ENCODE measurements at places on chromosomes 16 and 17.

- DNase-seq, result no peak
Measured at GRCh38 chr16:695355-696089, 5.3 kb upstream of the WDR24 start.

DNA sequence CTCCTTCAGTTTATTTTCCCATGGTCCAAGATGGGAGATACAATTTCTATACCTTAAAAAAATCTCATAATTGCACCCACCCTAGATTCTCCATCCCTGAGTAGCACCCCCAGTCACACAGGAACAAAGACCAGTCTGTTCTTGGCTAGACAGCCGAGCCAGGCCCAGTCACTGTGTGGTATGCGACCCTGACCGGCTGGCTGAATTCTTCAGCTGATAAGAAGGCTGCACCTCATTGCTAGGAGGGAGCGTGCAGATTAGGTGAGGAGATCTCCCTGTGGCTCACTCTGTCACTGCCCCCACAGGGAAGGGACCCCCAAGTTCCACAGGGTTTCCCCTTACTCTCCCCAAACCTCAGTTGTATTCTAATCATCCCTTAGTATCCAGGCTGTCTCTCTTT is 138.7 kb downstream of the SALL1 start:
- DNase-seq, result no peak

DNA sequence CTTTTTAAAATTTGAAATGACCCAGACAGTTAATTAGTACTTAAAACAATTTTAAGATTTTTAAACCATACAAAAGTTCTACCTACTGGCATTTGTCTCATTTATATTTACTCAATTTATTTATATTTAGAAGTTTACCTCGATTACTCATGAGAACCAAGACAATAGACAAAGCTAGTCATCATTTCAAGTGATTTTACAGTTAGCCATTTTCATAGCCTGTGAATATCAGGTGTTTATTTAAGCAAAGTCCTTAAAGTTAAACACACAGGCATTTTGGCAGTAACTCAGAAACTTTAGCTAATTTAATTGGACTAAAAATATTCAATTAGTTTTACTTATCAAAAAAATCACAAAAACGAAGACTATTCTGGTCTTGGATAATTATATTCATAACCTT is 101.6 kb upstream of the KIF2B start:
- no peak for DNase-seq

DNA sequence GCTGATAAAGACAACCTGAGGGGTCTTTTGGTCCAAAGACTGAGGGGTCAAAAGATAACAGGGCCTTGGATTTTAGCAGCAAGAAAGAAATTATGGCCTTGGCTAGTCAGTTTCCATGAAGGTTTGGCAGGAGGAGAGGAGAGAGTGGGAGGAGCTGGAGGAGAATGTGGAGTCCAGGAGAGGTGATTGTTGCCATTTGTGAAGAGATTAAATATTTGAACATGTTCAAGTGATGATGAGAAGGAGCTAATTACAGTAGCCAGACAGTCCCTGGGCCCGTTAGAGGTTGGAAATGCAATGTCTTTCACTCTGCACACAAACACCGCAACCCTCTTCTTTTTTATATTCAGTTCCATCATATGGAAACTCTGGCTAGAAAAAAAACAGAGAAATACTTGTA is 68.6 kb downstream of the TNRC6C start:
- no peak for DNase-seq

DNA sequence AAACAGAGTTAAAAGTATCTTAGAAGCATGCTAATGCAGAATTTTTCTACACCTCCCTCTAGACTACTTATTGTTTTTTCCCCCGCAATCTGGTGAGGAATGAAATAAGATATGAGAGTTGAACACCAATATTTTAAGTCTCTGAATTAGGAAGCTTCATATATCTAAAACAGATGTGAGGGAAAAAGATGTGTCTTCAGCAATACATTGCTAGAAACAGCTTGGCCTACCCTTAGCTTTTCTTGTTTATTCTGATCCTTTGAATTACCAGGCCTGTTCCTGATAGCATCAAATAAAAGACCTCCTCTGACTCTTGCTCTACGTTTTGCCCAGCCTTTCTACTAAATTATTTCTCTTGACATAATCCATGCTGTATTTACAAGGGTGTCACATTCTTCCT is 221.8 kb downstream of the CDH11 start:
- no peak for DNase-seq

DNA sequence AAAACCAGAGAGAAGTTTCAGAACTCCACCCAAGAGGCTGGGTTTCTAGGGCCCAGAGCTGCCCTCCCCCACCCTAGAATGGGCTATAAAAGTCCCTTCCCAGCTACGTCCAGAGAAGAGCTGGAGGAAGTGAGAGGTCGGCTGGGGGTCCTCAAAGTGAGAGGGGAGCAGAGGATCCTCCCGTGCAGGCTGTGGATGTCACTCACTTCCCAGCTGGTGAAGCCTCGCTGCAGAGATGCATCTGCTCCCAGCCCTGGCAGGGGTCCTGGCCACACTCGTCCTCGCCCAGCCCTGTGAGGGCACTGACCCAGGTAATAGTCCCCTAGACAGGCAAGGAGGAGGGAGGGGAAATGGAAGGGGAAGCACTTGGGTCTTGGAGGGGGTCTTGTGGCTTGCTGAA is at the start of gene EPX:
TSS of gene EPX (plus strand) at position 115 of the 400 bp plus-strand sequence. CDS start at position 236, 121 bp downstream.
- no peak for DNase-seq

- no peak for DNase-seq
Measured at GRCh38 chr17:50681263-50682200, 26.2 kb downstream of the ANKRD40 start.

DNA sequence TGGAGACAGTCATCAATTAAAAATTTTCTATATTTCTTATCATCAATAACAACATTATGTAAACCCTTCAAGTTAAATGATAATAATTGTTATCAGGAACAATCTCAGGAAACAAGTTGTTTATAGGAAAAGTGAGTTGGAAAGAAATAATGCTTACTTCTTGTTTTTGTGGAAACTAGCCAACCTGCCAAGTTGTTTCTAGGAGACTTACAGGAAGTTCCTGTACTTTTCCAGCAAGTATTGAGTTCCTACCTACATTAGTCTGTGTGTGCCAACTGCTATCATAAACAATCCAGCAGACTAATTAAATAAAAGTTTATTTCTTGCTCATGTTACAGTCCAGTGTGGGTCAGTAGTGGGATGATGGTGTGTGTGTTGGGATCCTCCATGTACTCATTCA is 1.6 kb upstream of the CCL14 start:
- no peak for DNase-seq

- no peak for DNase-seq
Measured at GRCh38 chr16:67996666-67997065, 2.6 kb downstream of the DPEP2 start.

DNA sequence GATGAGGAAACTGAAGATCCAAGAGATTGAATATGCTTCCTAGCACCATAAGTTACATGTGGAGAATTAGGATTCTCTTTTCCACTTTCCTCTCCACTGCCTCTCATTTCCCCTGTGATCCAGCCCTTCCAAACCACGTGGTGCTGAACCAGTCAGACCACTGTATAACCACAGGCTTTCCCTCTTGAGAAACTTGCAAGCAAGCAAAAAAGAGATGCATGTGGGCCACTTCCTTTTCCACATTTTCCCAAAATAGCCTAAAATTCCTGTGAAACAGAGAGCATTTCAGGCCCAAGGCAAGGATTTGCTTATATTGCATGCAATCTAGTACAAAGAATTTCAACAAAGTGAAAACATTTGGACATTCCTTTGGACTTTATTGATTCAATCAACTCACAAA is 59.3 kb upstream of the KSR1 start:
- no peak for DNase-seq

- DNase-seq, result no peak
Measured at GRCh38 chr16:82024316-82024715, 10.7 kb upstream of the HSD17B2 start.

DNA sequence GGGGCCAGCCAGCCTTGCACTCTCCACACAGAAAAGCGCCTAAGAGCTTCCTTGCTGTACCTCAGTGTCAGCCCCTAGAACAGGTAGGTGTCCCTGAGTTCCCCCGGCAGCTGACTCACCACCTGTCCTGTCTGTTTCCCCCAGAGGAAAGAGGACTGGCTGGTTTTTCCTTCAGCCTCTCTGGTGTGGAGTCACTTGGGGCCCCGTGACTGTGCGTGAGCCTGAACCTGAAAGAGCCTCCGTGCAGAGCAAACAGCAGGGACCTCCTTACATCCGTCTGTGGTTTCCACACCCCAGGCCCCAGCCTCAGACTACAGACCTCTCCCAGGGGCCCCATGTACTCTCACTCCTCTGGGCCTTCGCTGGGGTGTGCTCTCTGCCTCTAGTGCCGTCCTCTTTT is 87.8 kb downstream of the GNAO1 start:
- no peak for DNase-seq

DNA sequence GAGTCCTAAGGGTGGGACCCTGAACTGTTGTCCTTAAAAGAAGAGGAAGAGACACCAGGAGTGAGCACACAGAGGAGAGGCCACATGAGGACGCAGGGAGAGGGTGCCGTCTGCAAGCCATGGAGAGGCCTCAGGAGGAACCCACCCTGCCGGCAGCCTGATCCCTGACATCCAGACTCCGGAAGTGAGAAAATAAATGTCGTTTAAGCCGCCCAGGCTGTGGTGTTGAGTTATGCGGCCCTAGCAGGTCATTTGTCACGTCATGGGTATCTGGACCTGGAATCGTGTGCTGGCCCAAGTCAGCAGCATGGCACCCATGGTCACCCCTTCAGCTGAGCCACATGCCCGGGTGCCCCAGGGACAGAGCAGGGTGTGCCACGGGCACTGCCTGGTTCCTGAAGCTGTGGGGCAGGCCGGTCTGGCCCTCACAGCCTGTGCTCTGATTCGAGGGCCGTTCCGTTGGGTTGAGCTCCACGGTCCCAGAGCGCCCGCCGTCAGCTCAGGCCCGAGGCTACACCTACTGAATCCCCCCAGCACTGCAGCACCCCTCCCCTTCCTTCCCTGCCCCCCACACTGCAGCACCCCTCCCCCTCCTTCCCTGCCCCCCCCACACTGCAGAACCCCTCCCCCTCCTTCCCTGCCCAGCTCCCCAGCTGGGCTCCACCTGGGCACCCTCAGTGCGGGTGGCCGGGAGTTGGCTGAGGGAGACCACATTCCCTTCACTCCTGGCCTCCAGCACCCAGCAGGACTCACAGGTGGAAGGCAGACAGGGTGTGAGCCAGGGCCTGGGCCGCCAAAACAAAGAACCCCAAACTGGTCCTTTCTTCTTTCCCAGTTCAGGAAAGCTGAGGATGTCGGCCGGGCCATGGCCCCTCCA is 2.7 kb upstream of the CCDC57 start:
- no peak for DNase-seq

- no peak for DNase-seq
Measured at GRCh38 chr17:69367298-69367697, 40.4 kb upstream of the ABCA5 start.

- DNase-seq, result no peak
Measured at GRCh38 chr17:57097832-57098421, 12.9 kb downstream of the AKAP1 start.

DNA sequence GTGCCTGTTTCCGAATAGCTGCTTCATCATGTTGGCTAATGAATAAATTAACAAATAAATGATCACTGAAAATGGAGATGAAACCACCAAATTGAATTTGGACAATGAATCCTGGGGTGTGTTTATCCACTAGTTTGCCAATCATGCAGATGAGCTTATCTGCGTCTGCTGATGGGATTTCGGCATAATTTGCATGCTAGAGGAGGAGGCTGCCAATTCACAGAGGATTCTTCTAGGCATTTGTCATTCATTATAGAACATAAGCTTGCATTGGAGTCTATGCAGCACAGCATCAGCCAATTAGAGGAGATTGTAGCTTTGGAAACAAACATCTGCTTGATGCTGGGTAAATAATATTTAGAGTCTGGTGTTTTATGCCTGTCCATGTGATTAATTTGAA is 123.1 kb downstream of the NPIPB5 start:
- no peak for DNase-seq

DNA sequence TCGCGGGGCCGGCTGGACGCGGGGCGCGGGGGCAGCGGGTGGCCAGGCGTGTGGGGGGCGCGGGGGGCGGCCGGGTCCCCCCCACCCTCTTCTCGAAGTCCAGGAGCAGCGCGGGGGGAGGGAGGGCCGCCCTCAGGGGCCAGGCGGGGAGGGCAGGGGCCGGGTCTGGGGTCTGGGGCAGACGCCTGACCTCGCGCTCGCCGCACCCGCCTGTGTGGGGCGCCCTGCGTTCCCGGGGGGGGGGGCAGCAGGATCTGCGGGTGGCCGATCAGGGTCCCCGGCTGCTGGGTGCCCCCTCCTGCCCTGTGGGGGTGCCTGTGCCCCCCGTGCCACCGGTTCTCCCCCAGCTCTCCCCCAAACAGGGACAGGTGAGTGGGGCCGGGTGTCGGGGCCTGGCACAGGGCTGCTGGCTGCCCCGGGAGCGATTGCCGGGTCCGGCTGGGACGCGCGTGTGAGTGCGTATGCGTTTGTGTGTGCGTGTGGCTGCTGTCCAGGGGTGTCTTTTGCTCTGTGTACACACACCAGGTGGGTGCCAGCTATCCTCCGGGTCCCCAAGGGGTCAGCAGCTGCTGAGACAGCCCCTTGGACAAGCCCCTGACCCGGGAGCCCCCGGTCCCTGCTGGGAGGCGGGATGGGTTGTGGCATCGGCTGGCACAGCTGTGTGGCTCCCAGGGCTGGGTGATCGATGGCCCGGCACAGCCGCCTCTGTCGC is 663 bp downstream of the PRR35 start:
- DNase-seq, result no peak

DNA sequence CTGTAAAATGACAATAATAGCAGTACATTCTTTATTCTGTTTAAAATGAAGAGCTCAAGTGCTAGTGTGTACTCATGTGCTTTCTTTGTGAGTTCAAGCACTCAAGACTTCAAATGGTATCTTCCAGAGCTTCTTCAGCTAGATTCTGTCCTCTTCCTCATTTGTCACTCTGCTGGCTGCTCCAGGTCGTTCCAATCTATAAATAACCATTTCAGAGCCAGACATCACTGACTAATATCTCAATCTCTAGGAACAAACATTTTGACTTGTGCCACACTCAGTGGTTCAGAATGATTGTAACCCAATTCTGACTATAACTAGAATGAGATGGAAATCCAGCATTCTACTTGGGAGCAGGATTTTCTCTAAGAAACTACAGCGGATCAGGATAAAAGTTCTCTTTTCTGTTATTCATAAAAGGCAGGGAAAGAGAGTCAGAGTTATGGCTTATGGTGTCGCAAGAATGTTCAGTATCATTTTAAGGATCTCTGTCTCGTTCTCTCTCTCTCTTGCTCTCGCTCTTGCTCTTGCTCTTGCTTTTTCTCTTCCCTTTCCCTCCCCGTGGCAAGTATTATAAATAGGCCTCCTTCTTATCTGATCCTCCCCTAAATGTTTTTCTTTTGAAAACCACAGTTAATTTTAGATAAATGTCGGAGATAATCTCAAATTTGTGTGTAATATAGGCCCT is 116.3 kb upstream of the MAF start:
- DNase-seq, result no peak

DNA sequence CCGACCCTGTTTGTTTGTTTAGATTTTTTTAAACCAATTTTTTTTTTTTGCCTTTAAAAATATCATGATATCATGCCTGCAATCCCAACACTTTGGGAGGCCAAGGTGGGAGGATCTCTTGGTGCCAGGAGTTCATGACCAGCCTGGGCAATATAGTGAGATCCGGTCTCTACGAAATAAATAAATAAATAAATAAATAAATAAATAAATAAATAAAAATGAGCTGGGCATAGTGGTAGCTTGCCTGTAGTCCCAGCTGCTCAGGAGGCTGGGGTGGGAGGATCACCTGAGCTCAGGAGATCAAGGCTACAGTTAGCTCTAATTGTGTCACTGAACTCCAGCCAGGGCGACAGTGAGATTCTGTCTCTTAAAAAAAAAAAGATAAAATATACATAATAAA is 8.1 kb upstream of the IGF2BP1 start:
- DNase-seq, result no peak

- no peak for DNase-seq
Measured at GRCh38 chr16:8962393-8963009, 1.2 kb downstream of the USP7 start.
